BJ (cell line): ENCODE measurements at places on chromosomes 6 and 20.

- no peak for DNase-seq
Measured at GRCh38 chr20:56451056-56451765, 17.2 kb upstream of the RTF2 start.

- DNase-seq, result no peak
Measured at GRCh38 chr20:47917549-47918070, 132.3 kb upstream of the SULF2 start.

- no peak for DNase-seq
Measured at GRCh38 chr6:30676660-30677285, 4.0 kb upstream of the DHX16 start.

GRCh38 chr6:17705428-17705777, 1.3 kb downstream of the NUP153 start:
- DNase-seq, result no peak

DNA sequence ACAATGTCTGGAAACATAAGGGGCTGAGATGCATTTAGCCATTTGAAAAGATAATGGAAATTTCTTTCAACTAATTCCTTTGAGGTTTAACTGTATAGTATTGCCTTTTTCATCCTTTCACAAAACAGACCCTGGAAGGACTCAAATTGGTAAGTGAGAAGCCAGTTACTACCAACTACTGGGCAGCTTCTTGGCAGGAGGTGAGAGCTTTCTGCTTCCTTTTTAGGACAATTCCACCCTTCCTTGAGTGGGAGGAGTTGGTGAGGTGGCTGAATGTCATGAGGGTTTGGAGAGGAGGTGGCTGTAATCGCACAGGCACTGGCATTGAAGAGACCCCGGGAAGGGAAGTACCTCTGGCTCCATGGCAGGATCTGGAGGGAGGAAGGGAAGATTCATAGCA, 341.1 kb downstream of the NRN1 start:
- DNase-seq, result no peak

DNA sequence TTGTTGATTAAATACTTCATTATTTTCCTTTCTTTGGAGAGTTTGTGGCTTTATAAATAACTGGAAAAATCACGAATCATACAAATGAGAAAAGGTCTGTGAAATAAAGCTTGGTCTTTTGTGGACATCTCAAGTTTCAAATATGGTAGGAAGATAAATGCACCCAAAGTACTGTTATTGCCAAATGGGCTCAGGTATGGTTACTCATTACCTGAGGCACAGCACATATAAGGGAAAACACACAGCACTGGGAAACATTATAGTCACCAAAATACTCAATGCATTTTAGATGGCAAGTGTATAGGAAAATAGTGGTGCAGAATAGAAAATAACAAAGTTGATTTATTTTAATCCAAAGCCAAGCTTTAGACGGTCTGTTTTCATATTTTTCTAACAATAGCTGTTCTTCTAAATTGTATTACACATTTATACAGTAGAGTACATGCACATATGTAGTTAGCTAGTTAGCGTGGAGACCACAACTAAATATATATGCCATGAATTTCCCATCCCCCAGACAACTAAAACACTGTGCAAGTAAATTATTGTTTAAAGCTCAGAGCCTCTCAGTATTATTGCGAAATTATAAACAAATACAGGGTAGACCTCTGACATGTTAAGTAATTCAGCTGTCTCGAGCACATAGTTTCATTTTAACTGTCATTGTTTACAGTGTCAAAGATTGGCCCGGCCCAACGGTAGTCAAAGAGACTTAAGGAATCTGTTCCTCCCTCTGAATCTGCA, 336.0 kb downstream of the SYNE1 start:
- no peak for DNase-seq

DNA sequence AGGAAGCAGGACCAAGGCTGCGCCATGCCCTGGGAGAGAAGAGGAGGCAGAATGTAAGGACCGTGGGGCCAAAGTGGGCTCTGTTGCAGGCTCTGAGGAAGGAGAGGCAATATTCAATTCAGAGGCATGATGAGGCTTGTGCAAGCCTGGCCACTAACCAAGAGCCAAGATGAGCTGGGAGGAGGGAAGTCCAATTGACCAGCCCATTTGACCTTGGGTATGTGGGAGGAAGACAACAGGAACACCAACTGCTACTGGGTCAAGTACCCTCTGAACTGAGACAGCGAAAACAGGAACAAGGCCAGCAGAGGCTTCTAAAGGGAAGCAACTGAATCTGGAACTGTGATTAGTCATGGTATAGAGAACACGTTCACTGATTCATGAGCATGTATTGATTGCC, 779.6 kb downstream of the MAFB start:
- no peak for DNase-seq

- DNase-seq, result no peak
Measured at GRCh38 chr6:39953076-39953618, 18.9 kb upstream of the MOCS1 start.

- no peak for DNase-seq
Measured at GRCh38 chr20:24684956-24685691, 215.7 kb downstream of the SYNDIG1 start.

DNA sequence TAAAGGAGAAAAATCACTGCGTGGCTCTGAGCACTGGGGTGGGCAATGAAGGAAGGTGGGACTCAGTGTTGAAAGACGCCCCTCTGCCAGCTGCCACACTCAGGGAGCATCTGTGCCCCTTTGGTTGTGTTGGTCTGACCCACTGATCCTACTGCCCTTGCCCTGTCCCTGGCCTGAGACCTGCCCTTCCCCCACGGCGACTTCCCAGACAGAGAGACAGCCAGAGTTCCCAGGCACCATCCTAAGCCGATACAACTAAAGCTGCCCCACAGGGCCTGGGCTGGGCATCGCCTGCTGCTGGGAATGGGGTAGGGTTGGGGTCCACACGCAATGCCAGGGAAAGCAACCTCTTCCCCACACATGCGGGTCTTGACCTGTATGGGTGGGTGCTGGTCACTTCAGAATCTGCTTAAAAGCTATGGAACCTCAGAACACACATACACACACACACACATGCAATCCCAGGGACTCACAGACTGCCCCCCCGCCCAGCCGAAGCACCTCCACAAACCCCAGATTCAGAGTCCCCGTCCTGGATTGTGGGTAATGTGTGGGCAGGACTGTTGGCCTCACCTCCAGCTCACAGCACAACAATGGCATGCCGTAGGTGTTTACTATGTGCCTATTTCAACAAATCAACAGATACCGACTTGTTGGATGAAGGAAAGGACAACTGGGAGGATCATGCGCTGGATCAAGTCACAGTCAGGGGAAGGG, 10.9 kb upstream of the SPDEF start:
- no peak for DNase-seq

- peak; percentile 3 for DNase-seq
Measured at GRCh38 chr20:53224851-53225250, 252.7 kb downstream of the TSHZ2 start.

DNA sequence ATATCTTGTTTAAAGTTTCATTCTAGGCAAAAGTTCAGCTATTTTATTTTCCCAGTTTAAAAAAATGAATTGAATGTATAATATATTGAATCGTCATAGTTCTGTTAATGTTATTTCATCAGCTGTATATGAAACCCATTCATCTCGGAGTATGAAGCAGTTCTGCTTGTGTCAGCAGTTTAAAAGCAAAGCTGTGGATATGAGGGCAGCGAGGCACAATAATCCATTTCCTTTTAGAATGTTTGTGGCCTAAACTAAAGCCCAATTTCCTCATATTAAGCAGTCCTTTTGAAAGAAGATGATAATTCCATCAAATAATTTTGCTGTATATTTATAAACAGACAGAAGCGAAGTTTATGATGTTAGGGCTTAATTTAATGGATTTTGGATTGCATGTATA, 300.1 kb downstream of the SAMD5 start:
- DNase-seq, result no peak

GRCh38 chr6:100470422-100471120, 5.8 kb upstream of the SIM1 start:
- no peak for DNase-seq

DNA sequence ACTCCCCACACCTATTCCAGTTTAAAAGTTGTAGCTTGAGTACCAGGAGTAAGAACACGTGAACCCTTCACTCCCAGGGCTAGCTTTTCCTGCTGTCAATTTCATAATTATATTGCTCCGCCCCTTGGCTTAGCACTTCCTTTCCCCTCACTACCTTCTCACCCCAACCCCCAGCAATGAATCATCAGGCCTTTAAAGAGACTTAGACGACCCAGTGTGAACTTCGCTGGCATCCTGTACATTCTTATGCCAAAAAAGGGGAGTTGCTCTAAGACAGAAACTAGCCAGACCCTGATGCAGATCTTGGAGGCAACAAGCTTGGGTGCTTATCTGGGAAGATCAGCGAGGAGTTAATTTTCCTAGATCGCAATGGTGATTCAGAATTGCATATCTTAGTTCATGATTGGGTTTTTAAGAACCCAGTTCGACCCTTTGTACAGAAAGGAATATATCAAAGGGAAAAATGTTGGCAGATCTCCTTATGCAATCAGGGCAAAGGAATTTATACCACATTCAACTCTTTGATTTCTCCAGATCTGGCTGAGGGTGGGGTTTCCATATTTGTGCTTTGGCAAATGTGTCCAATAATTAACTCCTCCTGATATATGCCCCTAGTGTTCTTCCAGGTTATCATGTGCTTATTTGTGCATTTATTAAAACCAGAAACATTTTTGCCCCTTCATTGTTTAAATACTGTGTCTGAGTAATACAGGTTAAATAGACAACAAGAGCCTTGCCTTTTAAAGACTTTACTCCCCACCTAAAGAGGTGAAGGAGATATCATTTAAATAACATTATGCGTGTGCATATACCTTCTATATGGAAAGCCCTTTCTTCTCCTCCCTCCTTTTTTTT, 8.1 kb upstream of the ATXN1 start:
- peak; percentile 66 for DNase-seq

DNA sequence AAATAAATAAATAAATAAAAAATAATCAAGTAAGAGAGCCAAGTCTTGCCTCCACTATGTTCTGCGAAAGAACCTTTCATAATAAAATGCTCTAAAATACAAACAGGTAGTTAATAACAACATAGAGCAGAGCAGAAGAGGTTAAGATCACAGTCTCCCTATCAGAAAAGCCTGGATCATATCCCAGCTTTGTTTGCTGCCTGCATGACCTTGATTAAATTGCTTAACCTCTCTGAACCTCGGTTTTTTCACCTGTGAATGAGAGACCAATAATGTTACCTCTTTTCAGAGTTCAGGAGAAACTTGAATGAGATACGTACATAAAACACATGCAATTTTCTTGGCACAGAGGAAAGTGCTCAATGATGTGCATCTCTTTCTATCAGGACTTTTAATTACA, 44.4 kb downstream of the ARHGAP18 start:
- DNase-seq, result no peak
